ENCODE measurements at places on chromosomes 3 and 15.

DNA sequence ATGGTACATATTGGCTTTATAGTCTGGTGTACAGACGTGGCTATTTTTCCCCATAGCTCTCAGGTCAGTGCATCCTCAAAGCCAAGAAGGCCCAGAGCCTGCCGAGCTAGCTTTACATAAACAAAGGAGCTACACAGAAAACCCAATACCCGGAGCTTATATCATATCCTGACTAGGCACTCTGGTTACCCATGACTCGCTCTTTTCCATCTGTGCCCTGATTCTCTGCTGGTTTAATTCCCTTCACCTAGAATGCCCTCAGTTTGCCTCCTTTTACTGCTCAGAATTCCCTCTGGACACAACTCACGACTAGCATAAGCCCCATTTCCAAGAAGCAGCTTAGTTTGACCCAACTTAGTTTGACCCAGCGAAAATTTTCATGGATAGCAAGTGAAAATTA is 110.8 kb downstream of the TIGIT start:
- peak; percentile 56 for DNase-seq

- peak; percentile 80 for DNase-seq
Observed at GRCh38 chr15:38414357-38414756, 39.6 kb upstream of the FAM98B start.

DNA sequence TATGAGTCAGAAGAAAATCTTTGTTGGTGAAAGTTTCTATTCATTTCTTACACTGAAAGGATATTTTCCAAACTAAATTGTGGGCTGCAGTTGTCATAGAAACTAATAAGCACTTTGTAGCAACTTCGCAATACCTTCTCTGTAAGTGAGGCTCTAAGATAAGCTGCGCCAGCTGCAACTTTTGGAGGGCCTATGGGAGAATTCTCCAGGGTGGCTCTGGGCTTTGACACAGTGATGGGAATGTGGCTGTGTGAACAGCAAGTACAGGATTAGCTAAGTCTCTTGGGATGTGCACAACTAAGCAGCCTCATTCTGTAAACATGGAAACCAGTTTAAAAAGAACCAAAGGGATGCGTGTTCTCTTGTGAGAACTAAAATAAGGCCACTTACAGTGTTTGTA is 124.6 kb upstream of the SGO1 start:
- no peak for DNase-seq

- DNase-seq: no peak
Observed at GRCh38 chr3:167575000-167575600, 78.6 kb downstream of the WDR49 start.

GRCh38 chr3:134143828-134144401 is 106.7 kb downstream of the RYK start:
- no peak for DNase-seq

GRCh38 chr3:4850928-4851265 is 128.3 kb upstream of the BHLHE40 start:
- DNase-seq: no peak

- no peak for DNase-seq
Observed at GRCh38 chr3:128500556-128500955, 7.6 kb upstream of the GATA2 start.

DNA sequence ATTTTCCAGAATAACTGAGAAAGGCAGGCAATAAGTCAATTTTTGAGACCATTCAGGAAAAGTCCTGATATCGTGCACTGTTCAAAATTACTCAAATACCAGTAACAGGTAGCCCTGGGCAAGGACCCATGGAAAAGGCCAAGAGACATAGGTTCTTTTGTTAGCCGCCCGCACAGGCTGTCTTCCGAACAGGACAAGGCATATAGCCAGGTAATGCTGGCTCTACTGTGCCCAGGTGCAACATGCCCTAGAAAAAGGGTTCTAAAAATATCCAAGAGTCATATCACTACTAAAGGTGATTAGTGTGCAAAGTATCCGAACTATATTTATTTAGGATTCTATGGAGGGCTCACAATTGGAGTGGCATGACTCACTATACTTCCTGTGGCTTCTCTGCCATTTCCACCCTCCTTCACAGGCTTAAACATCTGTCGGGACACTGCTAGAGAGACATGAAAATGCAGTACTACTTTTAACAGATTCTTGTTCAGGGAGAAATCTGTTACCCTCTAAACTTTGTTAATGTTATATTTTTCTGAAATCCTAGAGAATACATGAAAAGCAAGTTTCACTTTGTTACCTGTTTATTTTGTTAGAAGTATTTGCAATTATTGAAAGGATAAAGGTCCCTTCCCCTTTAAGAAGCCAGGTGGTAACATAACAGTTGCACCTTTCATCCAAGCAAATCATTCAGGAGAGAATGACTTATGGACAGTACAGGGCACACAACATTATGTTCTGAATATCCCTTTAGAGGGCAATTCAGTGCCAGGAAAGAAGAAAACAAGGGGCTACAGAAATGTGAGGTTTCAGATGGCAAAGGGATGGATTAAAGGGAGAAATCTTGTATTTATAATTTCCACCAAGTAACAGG is 293.3 kb upstream of the THBS1 start:
- DNase-seq: no peak

DNA sequence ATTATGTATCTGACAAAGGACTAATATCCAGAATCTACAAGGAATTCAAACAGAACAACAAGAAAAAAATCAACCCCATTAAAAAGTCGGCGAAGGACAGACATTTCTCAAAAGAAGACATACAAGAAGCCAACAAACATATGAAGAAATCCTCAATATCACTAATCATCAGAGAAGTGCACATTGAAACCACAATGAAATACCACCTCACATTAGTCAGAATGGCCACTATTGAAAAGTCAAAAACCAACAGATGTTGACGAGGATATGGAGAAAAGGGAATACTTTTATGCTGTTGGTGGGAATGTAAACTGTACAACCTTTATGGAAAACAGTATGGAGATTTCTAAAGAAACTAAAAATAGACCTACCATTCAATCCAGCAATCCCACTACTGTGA is 233.1 kb upstream of the PLSCR5 start:
- no peak for DNase-seq

- peak; percentile 39 for DNase-seq
Observed at GRCh38 chr3:53083521-53083920, 37.6 kb upstream of the SFMBT1 start.

GRCh38 chr15:59104602-59104911 is 389 bp upstream of the CCNB2 start:
- DNase-seq: no peak

DNA sequence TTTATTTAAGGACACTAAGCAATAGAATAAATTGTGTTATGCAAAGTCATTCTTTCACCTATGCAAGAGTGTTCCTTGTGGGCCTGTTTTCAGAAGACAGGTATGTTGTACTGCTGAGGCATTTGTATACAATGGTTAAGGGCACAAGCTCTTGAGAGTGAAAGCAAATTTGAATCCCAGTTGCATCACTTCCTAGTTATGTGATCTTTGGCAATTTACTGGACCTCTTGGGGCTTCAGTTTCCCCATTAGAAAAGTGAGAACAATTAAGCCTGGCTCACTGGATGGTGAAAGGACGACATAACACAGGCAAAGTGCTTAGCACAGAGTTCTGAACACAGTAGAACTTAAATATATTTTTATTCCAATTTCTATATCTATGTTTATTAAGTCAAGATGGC is 117.4 kb downstream of the EFHB start:
- DNase-seq: no peak

GRCh38 chr3:81303321-81303720 is 458.1 kb downstream of the GBE1 start:
- DNase-seq: no peak

- DNase-seq: no peak
Observed at GRCh38 chr3:16551342-16551976, 38.0 kb upstream of the RFTN1 start.

DNA sequence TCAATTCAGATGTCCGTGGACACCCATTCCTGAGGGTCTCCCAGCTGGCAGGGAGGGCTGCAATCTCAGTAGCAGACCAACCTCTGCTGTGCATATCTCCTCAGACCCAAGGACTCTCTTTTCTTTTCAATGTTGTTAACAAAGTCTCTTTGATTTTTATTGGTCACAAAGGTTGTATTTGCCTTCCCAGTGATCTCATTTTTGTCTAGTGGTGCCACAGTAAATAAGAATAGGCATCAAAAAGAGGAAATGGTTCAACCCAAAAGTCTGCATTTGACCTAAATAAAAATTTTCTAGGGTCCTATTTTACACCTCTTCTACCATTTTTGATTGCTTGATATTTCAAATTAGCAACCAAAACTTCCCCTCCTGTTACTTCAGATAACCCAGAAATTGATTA is 225.9 kb downstream of the CDIN1 start:
- DNase-seq: no peak

- DNase-seq: peak; percentile 63
Observed at GRCh38 chr3:29440413-29441305, 159.8 kb downstream of the RBMS3 start.

DNA sequence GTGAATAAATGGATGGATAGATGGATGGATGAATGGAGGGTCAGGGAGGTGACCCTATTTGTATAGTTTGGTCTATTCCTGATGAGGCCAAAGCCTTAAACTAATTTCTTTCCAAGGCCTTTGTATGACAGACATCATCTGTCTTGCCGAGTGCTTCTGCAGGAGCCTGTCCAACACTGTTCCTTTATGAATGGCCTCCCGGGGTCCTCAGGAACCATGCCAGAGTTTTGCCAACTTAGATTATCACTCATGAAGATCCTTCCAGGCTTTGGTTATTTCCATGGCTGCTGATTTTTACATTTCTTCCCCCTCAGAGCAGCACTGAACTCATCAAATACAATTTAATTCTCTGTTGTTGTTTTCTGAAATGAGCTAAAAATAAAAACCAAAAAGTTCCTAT is 133.0 kb upstream of the SOX2 start:
- no peak for DNase-seq

DNA sequence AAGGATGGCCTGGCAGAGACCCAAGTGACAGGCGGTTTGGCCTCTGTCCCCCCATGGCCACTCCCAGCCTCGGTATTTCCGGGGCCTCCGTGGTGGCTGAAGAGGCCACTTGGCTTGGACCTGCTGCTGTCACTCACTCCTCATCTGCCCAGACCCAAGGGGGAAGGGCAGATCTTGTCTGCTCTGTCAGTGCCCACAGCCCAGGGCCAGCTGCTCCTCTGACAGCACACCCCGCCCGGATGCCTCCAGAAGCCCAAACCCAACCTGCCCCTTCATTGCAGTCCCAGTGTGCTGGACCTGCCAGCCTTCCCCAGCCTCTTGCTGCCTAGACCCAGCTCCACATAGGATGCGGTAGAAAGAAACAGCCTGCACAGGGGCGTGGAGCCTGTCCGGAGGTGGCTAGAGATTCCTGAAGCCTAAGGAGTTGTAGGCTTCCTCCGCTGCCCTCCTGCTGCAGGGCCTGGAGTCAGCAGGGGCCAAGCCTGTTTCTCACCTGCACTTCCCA is 52.0 kb downstream of the MAGEF1 start:
- DNase-seq: peak; percentile 89

GRCh38 chr3:129892857-129893580 is 492 bp downstream of the TMCC1 start:
- peak; percentile 86 for DNase-seq
